ENCODE measurements at places on chromosomes 11 and 22. TPM values are rescaled to one million over a fixed set of nuclear protein-coding genes. Genes with fewer than 3 reads are reported as not detected.

CHEK2 gene
- 8.3 TPM for total RNA-seq

- no peak overlapping the region for H3K27ac ChIP-seq
- no peaks in the 10 kb centered on the region for H3K36me3 ChIP-seq
- peaks cover 7% of the 10 kb centered on the region for H3K4me1 ChIP-seq
- no peak for DNase-seq
- H3K27me3 ChIP-seq: no peaks in the 10 kb centered on the region
These were observed 2.0 kb upstream of the GATD1 start for GRCh38 chr11:778976-779954.

DNA sequence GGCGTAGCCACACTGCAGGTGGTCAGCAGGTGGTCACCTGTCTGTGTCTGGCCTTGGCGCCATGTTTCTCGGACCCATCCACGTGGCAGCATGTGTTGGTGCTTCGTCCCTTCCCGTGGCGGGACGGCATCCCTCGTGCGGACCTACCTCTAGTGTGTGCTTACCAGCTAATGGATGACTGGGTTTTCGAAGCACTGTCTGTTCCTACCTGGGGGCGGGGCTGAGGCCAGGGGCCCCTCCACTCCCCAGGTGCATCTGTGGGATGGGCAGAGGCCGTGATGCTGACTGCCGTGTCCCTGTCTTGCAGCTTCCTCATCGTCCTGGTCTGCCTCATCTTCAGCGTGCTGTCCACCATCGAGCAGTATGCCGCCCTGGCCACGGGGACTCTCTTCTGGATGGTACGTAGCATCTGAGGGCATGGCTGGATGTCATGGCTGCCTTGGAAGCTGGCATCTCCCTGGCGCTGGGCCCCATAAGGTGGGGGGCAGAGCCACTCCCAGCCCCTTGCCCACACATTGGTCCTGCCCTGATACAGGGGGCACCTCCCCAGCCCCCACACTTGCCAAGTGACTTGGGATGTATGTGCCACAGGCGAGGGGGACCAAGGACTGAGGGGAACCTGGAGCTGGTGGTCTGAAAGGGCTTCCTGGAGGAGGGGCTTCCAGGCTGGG lies 82.9 kb downstream of the KCNQ1 start:
- H3K4me3 ChIP-seq: no peak overlapping the region
- H3K27me3 ChIP-seq: no peaks in the 10 kb centered on the region
- peak; percentile 2 for DNase-seq
- H3K4me1 ChIP-seq: peaks cover 26% of the 10 kb centered on the region
- H3K36me3 ChIP-seq: no peaks in the 10 kb centered on the region
- peak overlapping the region; percentile 79 for H3K27ac ChIP-seq

DNA sequence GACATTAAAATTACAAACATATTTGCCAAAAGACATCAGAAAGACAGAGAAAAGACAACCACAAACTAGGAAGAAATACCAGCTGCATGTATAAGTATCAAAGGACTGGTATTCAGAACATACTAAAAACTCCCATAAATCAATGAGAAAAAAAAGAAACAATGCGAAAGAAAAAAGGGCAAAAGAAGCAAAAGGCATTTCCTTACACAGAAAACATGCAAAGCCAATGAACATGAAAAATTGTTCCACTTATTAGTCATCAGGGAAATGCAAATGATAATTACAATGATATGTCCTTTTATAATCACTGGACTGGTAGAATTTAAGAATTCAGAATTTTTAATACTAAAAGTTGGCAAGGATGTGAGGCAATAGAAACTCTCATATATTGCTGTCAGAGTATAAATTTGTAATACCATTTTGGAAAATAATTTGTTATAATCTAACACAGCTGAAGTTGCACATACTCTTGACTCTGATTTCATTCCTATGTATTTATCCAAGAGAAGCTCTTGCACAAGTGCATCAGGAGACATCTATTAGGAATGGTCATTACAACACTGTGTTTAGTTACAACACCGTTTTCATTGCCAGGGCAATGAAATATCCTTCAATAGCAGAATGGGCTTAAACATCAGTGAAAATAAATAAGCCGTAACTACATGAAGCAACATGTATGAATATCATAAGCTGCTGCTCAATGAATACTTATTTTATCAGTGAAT lies 279.7 kb downstream of the SWAP70 start:
- no peak for DNase-seq
- H3K27me3 ChIP-seq: no peaks in the 10 kb centered on the region
- H3K4me1 ChIP-seq: peaks cover 3% of the 10 kb centered on the region
- no peak overlapping the region for H3K27ac ChIP-seq
- H3K4me3 ChIP-seq: no peak overlapping the region
- peaks cover 3% of the 10 kb centered on the region for H3K36me3 ChIP-seq

GRCh38 chr11:110452720-110453119 lies 23.0 kb downstream of the FDX1 start:
- no peaks in the 10 kb centered on the region for H3K27me3 ChIP-seq
- H3K4me3 ChIP-seq: no peak overlapping the region
- peaks cover under 1% of the 10 kb centered on the region for H3K36me3 ChIP-seq
- H3K4me1 ChIP-seq: peaks cover 35% of the 10 kb centered on the region

DNA sequence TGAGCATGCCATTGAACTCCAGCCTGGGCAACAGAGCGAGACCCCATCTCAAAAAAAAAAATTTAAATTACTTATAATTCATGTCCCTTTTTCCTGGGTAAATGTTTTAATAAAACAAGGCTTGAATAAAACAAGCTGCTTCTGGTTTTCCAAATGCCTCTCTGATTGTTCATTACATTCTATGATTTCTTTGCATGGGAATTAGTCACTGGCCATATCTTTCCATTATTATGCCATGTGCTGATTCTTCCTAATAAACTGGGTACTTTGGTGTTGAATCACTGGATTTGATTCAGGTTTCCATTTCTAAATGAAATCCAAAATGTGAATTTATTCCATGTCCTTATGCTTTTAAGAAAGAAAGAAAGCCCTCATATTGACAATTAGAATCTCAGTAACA lies 42.6 kb downstream of the ZNF215 start:
- no peak overlapping the region for H3K27ac ChIP-seq
- no peak for DNase-seq

GRCh38 chr22:46491946-46492345 lies 45.5 kb downstream of the CELSR1 start:
- H3K4me1 ChIP-seq: peaks cover under 1% of the 10 kb centered on the region
- no peak for DNase-seq
- peaks cover 6% of the 10 kb centered on the region for H3K27me3 ChIP-seq
- no peaks in the 10 kb centered on the region for H3K36me3 ChIP-seq

DNA sequence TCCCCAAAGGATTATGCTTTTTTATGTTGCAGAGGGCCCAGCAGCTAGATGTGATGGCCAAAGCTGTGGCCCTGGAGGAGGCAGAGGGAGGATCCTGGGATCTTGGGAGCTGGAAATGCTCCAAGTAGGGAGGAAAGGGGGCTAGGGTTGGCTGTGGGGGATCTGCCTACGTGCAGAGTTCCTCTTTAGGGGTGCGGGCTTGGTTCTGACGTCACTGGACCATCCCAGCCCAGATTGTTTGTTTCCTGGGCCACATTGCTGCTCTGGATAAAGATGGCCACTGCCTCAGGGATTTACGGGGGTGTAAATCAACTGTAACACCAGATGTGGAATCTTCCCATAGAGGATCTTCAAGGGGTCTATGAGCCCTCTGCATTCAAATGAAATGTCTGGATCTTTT lies 110.3 kb upstream of the SYT13 start:
- peaks cover 55% of the 10 kb centered on the region for H3K27me3 ChIP-seq
- H3K27ac ChIP-seq: no peak overlapping the region
- peaks cover 2% of the 10 kb centered on the region for H3K4me1 ChIP-seq
- H3K36me3 ChIP-seq: no peaks in the 10 kb centered on the region

GRCh38 chr22:19688301-19689290 lies 25.7 kb upstream of the SEPTIN5 start:
- H3K27ac ChIP-seq: no peak overlapping the region
- H3K4me3 ChIP-seq: no peak overlapping the region
- DNase-seq: no peak
- peaks cover 22% of the 10 kb centered on the region for H3K27me3 ChIP-seq
- no peaks in the 10 kb centered on the region for H3K4me1 ChIP-seq

GRCh38 chr22:25540166-25540907 lies 24.1 kb upstream of the GRK3 start:
- H3K27ac ChIP-seq: no peak overlapping the region
- no peak for DNase-seq
- H3K4me3 ChIP-seq: no peak overlapping the region
- H3K4me1 ChIP-seq: no peaks in the 10 kb centered on the region
- H3K27me3 ChIP-seq: peaks cover 45% of the 10 kb centered on the region

MN1 gene
- total RNA-seq: 0.42 TPM

DNA sequence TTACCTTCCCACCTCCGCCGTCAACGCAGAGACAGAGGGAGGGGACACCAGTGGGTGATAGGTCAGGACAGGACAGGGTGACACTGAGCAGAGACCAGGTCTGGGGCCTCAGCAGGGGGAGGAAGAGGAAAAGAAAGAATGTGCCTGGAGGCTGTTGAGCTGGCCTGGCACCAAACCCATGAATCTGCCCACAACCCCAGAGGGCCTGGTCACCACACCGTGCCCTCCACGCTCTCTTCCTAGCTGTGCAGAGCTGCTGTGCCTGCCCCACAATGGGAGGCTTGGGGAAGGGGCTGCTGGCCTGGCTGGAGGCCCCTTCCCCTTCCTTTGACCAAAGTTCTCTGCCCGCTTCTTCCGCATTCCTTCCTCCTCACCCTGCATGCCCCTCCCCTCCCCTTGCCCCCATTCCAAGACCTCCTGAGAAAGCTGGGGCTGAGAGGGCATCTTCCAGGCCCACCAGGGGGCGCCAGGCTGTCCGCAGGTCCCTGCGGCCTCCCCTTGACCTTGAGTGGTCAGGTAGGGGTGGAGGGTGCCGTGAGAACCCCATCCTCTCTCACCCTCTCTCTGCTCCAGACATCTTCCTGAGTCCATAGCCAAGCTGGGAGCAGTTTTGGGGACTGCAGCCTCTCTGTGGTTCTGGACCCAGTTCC lies 11.0 kb upstream of the CACNA1I start:
- H3K4me1 ChIP-seq: peaks cover 14% of the 10 kb centered on the region
- peaks cover 34% of the 10 kb centered on the region for H3K27me3 ChIP-seq
- no peak for DNase-seq
- peaks cover 2% of the 10 kb centered on the region for H3K36me3 ChIP-seq

- no peaks in the 10 kb centered on the region for H3K4me1 ChIP-seq
- H3K27me3 ChIP-seq: no peaks in the 10 kb centered on the region
- no peak overlapping the region for H3K4me3 ChIP-seq
- no peaks in the 10 kb centered on the region for H3K36me3 ChIP-seq
- no peak for DNase-seq
These were observed 251.5 kb upstream of the ISX start for GRCh38 chr22:34814260-34815025.

- no peak for DNase-seq
- no peak overlapping the region for H3K4me3 ChIP-seq
- no peaks in the 10 kb centered on the region for H3K36me3 ChIP-seq
- H3K27me3 ChIP-seq: peaks cover 13% of the 10 kb centered on the region
- H3K4me1 ChIP-seq: peaks cover 29% of the 10 kb centered on the region
- peak overlapping the region; percentile 17 for H3K27ac ChIP-seq
These were observed 80.0 kb upstream of the TIMP3 start for GRCh38 chr22:32721328-32722180.

GRCh38 chr22:26994801-26995200 lies 337.4 kb downstream of the MIAT start:
- no peak overlapping the region for H3K27ac ChIP-seq
- H3K4me3 ChIP-seq: no peak overlapping the region
- no peak for DNase-seq
- H3K36me3 ChIP-seq: no peaks in the 10 kb centered on the region
- peaks cover 6% of the 10 kb centered on the region for H3K27me3 ChIP-seq

- peaks cover 47% of the 10 kb centered on the region for H3K4me1 ChIP-seq
- no peak for DNase-seq
- H3K27ac ChIP-seq: peak overlapping the region; percentile 95
- H3K27me3 ChIP-seq: no peaks in the 10 kb centered on the region
- H3K4me3 ChIP-seq: no peak overlapping the region
These were observed 57.0 kb upstream of the CD5 start for GRCh38 chr11:61045271-61045670.

GRCh38 chr22:31602259-31602952 lies 59.6 kb downstream of the PISD start:
- peak overlapping the region; percentile 19 for H3K27ac ChIP-seq
- no peaks in the 10 kb centered on the region for H3K27me3 ChIP-seq
- peaks cover 3% of the 10 kb centered on the region for H3K4me1 ChIP-seq
- peaks cover 3% of the 10 kb centered on the region for H3K36me3 ChIP-seq
- H3K4me3 ChIP-seq: peak overlapping the region; percentile 57

GRCh38 chr11:114153224-114153623 lies 93.7 kb downstream of the ZBTB16 start:
- H3K36me3 ChIP-seq: peaks cover 2% of the 10 kb centered on the region
- DNase-seq: no peak
- H3K27me3 ChIP-seq: no peaks in the 10 kb centered on the region
- H3K27ac ChIP-seq: no peak overlapping the region
- peaks cover 38% of the 10 kb centered on the region for H3K4me1 ChIP-seq

OR51I1 gene
- total RNA-seq: not detected

DNA sequence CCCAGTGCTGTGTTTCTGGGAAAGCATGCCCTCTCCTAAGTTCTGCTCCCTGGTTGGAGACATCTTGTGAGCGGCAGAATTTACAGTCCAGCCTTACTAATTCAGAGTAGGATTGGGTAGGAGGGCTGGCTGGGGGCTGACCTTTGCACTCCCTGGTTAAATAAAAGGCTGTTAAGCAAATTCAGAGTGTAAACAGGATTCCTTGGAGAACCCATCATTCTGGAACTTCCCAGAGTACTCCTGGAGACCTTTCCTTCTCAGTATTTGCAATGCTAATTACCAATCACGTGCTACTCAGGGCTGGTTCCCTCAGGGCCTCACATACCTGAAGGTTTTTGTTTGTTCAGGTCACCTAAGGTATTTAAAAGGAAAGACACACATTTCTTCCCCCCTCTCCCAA lies 340.2 kb downstream of the TBC1D22A start:
- no peak for DNase-seq
- peaks cover 2% of the 10 kb centered on the region for H3K36me3 ChIP-seq
- peaks cover 6% of the 10 kb centered on the region for H3K4me1 ChIP-seq
- no peak overlapping the region for H3K27ac ChIP-seq
- H3K27me3 ChIP-seq: no peaks in the 10 kb centered on the region

DNA sequence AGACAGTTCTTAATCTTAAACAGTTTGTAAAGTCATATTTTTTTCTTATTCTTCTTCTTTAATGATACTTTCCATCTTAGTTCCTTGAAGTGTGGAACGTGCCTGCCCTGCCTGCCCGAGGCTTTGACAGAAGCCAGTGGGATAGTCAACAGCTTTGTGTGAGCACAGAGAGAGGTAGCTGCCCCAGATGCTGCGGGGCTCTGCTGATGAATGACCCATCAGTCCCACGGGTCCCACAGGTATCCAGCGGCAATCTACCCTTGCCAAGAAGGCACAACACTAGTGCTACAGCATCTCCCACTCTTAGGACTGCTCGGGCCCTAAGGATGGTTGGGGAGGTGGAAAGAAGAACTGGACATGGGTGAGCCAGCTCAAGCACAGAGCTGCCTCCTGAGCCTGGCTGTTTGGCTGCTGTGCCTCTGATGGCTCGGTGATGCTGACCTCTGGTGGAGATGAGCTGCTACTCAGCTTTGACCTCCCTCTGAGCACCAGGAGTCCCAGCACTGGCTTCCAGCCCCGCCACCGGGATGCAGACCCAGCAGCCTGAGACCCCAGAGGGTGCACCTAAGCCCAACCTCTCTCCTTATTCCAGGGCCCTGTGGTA lies 11.8 kb upstream of the APLNR start:
- H3K4me3 ChIP-seq: no peak overlapping the region
- H3K36me3 ChIP-seq: no peaks in the 10 kb centered on the region
- H3K27me3 ChIP-seq: peaks cover 41% of the 10 kb centered on the region
- H3K27ac ChIP-seq: no peak overlapping the region
- H3K4me1 ChIP-seq: peaks cover 9% of the 10 kb centered on the region

- peaks cover 16% of the 10 kb centered on the region for H3K27me3 ChIP-seq
- no peak overlapping the region for H3K27ac ChIP-seq
- H3K36me3 ChIP-seq: no peaks in the 10 kb centered on the region
- no peak overlapping the region for H3K4me3 ChIP-seq
- peaks cover 10% of the 10 kb centered on the region for H3K4me1 ChIP-seq
These were observed 17.9 kb downstream of the LINC01488 start for GRCh38 chr11:69499186-69499917.
